ENCODE measurements at places on chromosomes 6 and 20. TPM values are rescaled to one million over a fixed set of nuclear protein-coding genes. Genes with fewer than 3 reads are reported as not detected.

DNA sequence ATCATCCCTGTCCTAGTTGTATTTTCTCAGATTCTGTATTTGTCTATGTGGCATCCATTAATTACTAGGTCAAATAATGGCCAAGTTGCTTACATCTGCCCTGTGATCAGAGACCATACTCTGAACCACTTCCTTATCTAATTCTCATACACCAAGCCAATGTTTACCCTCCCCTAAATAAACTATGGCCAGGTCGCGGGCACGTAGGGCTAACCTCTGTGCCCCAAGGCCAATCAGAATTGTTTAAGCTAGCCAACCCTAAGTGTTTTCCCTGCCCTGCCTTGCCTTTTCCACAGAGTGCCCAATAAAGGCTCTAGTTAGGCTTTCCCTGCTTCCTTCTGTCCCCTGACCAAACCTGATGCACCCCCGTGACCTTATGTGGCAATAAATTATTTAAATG, 2.8 kb upstream of the CALHM4 start:
- no peak for DNase-seq

DNA sequence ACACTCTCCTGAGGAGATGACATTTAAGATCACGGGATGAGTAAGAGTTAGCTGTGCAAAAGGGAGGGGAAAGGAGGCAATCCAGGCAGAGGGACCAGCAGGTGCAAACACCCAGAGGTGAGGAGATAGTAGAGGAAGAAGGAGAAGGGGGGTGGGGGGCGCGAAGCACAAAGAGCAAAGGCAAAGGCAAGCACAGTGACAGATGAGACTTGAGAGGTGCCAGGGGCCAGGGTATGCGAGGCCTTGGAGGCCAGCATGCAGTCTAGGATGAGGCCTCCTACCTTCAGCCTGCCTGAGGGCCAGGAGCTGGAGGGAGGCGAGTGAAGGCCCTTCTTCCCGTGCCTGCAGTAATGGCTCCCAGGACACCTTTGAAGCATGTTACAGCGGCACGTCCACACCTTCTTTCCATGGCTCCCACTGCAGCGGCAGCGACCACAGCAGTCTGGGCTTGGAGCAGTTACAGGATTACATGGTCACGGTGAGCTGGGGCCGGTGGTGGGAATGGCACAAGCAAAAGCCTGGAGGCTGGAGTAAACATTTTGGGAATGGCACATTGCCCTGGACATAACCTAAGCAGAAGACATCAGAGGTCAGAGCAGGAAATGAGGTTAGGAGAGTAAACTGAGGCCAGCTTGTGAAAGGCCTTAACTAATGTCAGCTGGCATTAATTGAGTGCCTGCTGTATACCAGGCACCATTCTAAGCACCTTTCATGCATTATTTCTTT, 18.6 kb downstream of the CCM2L start:
- DNase-seq, result no peak

- DNase-seq, result no peak
Measured at GRCh38 chr6:41571021-41571780, 25.0 kb downstream of the FOXP4 start.

Gene MCHR2
- polyA plus RNA-seq, result not detected

DNA sequence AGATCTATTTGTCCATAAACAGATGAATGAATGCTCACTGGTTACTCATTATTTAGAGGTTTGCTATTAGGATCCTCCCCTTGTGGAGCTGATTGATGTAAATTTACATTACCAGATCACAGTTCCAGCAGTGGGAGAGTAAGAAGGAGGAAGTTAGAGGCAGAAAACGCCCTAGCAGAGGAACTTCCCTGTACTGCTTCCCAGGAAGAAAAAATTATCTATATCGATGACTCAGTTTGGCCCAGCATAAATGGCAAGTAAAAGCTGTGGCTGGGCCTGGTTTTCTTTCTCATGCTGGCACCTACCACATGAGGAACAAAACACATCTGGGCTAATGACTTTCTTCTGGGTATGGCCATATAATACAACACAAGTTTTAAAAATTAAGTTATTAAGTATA, 35.7 kb downstream of the DNAAF9 start:
- DNase-seq, result no peak

Gene ZBTB12
- 27.3 TPM for polyA plus RNA-seq

Gene TRIM10
- polyA plus RNA-seq, result 0.36 TPM

DNA sequence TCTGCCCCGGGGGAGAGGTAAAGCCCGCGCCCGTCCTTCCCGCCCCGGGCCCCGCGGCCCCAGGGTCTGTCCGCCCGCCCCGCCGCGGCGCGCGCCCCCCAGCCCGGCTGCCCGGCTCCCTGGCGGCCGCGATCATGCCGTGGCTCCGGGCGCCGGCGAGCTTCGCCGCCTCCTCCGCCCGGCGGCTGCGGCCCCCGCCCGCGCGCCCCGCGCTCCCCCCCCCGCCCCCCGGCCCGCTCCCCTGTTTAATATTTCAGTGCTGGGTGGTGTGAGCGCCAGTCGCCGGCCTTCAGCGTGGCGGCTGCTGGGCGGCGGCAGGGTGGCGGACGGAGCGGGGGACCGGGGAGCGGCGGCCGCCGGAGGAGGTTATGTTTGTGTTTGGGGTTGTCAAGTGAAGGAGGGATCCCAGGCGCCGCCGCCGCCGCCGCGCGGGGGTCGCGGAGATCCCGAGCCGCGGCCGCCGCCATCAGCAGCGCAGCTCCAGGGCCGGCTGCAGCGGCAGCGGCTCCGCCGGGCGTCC, at the start of gene HIVEP1:
Gene HIVEP1 (plus strand): TSS at position 275 of the 520 bp plus-strand sequence. CDS start 3,317 bp downstream, outside the sequence.
- DNase-seq, result no peak

Gene HSPA12B
- 13.0 TPM for polyA plus RNA-seq

DNA sequence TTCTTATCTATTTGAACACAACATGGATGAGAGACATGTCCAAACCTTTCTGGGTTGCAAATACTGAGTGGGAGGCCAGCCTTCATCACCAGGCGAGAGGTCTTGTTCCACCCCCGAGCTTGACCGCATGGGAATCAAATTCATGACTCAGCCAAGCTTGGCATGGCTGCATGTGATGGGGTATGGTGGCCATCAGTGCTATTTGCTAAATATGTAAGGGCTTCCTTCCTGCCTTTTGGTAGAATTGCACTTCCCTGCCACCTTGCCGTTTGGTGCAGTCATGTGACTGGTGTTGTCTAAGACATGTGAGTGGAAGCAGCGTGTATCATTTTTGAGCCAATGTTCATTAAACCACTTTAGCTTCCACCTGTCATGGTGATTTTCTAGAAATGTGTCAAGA, 508.9 kb upstream of the SULF2 start:
- DNase-seq, result no peak

Data from right renal cortex interstitium (tissue), 3 donors.